ENCODE measurements at places on chromosomes 1 and 21.

DNA sequence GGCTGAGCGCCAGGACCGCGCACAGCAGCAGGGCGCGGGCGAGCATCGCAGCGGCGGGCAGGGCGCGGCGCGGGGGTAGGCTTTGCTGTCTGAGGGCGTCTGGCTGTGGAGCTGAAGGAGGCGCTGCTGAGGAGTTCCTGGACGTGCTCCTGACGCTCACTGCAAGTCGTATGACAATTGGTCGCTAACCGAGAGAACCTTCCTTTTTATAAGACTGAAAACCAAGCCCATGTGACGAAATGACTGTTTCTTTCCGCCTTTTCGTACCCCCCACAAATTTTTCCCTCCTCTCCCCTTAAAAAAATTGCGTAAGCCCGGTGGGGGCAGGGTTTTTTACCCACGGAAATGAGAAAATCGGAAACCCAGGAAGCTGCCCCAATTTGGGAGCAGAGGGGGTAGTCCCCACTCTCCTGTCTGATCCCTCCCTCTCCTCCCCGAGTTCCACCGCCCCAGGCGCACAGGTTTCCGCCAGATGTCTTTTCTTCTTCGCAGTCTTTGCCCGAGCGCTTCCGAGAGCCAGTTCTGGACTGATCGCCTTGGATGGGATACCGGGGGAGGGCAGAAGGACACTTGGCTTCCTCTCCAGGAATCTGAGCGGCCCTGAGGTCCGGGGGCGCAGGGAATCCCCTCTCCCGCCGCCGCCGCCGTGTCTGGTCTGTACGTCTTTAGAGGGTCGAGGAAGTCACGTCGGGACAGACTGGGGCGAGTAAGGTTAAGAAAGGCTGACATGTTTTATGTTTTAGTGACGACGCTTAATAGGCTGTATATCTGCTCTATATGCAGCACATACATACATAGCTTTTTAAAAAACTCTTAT lies at the start of gene PTGS2:
Gene PTGS2 (minus strand): TSS at position 179 of the 817 bp plus-strand sequence. CDS start 133 bp downstream, at position 46.
- peak; percentile 97 for DNase-seq

DNA sequence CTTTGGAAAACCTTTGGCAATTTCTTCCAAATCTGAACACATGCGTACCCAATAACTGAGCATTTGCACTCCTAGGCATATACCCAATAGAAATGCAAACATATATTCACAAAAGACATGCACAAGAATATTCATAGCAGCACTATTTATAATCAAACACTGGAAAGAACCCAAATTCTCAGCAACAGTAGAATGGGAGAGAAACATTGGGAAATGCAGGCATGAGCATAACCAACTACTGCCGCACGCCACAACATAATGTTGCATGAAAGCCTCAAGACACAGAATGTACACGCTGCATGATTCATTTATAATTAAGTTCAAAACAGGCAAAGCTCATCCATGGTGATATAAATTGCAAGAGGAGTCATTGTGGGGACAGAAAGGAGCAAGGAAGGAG lies 69.5 kb upstream of the FBXO28 start:
- DNase-seq: no peak

GRCh38 chr21:29613021-29613420 lies 314.3 kb downstream of the BACH1 start:
- DNase-seq: no peak

DNA sequence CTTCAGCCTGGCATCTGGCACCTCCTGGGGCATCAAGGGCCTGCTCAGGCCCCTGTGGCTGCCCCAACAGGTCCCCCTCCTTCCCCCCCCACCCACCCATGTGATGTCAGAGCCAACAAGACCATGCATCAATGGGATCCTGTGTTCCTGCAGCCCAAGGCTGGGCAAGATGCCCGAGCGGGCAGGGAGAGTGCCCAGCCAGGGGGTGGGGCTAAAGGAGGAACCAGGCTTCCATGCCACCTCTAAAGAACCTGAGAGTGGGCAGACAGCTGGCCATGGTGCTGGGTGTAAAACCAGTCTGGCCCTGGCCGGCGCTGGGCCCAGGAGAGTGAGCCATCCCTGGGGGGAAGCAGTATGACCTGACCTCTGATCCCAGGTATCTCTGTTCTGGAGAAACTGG lies 7.6 kb downstream of the COL16A1 start:
- no peak for DNase-seq

GRCh38 chr1:186440584-186440983 lies 20.3 kb downstream of the PDC start:
- DNase-seq: no peak
